ENCODE measurements at places on chromosomes 13 and 19.
A peak's percentile ranks its signal among the peaks of the same experiment; 100 is the strongest.

DNA sequence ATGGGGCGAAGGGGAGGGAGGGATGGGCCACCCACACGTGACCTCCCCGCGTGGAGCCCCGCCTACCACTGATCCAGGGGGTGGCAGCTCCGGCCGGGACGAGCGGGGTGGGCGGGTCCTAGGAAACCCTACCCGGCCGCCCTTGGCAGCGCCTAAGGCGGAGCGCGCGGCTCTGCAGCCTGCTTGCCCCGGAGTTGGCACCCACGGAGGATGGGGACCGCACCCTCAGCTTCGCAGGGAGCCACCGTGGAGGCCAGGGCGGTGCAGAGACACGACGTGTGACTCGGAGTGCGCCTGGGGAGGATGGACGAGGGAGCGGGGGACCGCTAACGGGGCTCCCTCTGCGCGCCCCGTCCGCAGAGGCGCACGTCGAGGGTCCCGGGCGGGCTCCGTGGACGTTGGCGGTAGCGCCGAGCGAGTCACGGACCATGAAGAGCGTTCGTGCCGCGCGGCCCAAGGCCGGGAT lies at the start of gene RGS9BP:
TSS of gene RGS9BP (plus strand) at position 129 of the 466 bp plus-strand sequence. CDS start 416 bp downstream, outside the sequence.
- peak; percentile 63 for DNase-seq

DNA sequence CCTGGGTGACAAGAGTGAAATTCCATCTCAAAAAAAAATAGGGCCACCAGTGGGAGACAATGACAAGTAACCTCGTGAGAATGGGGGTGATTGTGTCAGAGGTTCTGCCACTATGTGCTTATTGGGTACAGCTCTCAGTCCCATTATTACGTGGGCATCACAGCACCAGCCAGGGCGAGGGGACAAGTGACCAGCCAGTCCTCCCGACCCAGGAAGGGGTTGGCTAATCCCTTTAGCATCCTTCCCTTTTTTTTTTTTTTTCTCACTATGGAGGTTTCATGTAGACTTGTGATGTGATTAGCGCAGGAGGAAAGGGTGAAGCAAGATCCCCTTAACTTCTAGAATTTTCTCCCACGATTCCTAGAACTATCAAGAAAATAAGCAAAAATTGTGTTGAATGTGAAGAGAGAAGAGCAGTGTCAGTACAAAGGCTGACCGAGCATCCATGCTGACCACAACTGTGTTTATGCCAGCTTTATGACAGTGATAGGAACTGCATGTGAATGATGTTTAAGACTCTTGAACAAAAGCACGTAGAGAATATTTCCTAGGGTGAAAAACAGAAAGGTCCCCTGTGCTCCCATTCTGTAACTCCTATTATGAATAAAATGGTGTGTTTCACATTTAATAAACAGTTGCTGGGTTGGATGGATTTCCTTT lies 50.0 kb downstream of the ALOX5AP start:
- DNase-seq, result no peak

DNA sequence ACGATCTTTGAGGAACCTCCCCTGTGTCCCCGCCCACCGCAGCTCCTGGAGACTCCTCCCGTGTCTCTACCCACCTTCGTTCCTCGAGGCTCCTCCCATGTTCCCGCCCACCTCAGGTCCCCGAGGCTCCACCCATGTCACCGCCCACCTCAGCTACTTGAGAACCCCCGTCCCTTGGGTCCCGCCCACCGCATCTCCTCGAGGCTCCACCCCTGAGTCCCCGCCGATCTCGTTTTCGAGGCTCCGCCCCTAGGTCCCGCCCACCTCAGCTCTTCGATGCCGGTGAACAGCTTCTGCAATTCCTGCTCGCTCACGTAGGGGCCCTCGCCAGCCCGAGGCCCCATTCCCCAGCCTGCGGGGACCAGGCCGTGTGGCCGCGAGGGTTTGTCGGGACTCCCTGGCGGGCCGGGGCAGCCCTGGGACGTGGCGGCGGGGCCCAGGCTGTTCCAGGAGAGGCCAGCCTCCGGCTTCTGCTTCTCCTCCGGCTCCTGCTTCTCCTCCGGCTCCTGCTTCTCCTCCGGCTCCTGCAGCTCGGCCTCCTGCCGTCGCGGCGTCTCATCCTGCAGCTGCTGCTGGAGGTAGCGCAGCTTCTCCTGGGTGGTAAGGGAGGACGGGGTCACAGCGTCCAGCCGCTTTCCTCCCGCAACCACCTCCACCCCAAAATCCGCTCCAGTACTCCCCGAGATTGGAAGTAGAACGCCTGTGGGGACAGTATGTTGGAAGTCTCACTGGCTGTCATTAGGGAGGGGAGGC lies 16.7 kb downstream of the TSKS start:
- DNase-seq, result peak; percentile 66

- no peak for DNase-seq
Measured at GRCh38 chr19:6126335-6126974, 9.0 kb upstream of the ACSBG2 start.

DNA sequence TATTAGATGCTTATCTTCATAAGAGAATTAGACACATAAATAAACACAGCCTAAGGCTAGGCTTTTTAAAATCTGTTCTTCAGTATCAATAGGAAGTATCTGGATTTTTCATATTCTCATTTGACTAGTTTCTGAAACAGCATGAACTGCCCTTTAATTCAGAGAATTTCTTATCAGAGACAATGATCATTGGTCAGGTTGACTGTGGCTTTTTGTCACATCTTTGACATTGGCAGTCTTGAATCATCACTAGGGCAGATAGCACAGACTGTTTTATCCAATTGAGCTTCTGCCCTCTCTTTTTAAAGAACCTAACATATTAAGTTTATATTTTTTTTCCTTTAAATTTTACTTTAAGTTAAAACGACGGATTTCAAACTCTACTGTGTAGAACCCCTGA lies 59.6 kb downstream of the DPY19L3 start:
- DNase-seq, result no peak

- DNase-seq, result no peak
Measured at GRCh38 chr13:50690006-50690405, 153.5 kb downstream of the DLEU7 start.

- no peak for DNase-seq
Measured at GRCh38 chr19:46578450-46578849, 22.7 kb upstream of the CALM3 start.

GRCh38 chr19:8458380-8458779 lies 13.6 kb downstream of the HNRNPM start:
- no peak for DNase-seq

GRCh38 chr13:67048821-67049150 lies 181.3 kb downstream of the PCDH9 start:
- no peak for DNase-seq

- no peak for DNase-seq
Measured at GRCh38 chr19:5036698-5037563, 68.0 kb downstream of the KDM4B start.

- no peak for DNase-seq
Measured at GRCh38 chr13:88107570-88107969, 436.4 kb downstream of the SLITRK5 start.

GRCh38 chr13:71576571-71576970 lies 290.4 kb downstream of the DACH1 start:
- no peak for DNase-seq

DNA sequence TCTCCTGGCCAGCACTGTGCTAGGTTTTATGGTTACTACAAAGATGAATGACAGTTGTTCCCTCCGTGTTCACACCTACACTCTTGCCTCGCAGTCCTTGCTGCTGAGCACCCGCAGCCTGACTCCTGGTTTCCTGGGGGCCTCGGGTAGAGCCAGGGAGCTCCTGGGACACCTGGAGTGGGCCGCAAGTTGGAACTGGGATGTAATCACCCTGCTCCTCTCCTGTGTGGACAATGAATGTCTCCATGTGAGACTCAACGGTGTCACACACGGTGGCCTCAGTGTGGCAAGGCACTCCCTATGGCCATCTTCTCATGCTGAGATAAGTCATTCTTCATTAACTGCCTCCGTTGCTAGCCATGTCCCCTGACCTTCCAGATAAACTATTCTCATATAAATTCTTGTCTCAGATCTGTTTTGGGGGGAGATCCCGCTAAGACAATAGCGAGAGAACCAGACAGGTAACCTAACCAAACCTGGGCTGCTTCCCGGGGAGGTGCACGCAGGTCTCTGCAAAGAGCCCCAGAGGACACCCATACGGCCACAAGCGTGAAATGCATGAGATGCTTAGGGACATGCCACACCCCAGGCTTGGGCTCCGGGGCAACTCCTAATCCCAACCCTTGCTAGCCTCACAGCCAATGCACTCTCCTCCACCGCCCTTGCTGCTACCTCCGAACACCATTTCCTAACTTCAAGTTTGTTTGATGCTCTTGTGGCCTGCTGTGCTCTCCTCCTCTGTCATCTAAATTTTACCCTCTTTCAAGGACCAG lies 87.2 kb upstream of the IRS2 start:
- no peak for DNase-seq

DNA sequence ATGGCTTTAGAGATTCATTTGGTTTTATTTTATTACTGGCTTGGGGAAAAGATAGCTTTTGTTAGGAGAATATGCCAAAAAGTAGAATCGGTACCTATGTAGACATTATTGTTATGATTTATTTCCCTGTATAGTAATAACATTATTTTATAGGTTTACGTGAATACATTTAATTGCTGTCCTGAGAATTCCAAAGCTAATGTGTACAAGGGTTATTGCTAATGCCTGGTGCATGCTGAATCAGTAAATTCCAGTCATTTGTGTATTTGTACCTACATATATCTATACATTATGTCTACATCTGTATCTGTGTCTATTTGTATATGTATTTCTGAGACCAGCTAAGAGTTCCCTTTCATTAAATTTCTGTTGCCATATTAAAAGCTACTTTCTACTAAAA lies 550.9 kb downstream of the GPC6 start:
- no peak for DNase-seq

DNA sequence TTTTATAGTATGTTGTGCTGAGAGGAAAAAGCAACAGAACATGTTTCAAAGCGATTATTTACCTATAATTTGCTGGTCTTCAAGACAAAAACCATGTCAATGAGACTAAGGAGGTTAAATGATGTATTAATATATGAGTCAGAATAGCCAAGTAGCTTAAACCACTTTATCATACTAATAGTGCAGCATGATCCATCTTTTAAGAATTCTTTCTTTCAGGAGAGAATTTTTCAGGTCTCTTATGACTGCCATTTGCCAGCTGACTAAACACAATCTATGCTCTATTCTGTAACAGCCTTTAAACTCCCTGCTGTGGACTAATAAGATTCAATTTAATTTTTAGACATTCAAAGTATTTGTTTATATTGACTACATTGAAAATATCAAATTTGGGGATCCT lies 93.7 kb downstream of the TRPC4 start:
- no peak for DNase-seq

DNA sequence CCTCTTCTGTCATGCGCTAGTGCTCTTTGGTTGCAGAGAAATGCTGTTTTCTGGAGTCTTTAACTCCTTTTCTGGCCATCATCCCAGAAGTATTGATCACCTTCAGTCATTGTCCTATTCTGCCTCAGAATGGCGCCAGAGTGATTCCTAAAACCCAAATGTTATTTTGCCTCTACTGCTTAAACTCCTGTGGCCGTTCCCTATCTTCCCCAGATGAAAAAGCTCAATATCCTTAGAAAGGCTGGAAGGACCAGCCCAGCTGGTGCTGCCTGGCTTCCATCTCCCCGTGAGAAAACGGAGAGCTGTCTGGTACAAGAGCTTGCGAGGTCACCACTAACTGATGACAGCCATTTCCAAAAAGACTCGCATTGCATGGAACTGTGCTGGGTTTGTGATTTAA lies 179.1 kb downstream of the RBM26 start:
- no peak for DNase-seq

- no peak for DNase-seq
Measured at GRCh38 chr13:20514866-20515265, 10.8 kb downstream of the CRYL1 start.

DNA sequence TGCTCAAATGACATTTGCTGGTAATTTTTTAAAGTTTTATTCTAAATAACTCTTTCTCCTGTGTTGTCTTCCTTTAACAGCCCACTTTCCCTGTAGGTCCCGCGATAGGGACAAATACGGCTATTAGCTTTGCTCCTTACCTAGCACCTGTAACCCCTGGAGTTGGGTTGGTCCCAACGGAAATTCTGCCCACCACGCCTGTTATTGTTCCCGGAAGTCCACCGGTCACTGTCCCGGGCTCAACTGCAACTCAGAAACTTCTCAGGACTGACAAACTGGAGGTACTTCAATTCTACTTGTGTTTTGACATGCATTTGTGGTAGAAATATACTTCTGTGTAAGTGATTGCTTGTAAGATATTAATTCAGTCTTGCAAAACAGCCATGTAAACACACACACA lies 91.0 kb upstream of the RAP2A start:
- no peak for DNase-seq

DNA sequence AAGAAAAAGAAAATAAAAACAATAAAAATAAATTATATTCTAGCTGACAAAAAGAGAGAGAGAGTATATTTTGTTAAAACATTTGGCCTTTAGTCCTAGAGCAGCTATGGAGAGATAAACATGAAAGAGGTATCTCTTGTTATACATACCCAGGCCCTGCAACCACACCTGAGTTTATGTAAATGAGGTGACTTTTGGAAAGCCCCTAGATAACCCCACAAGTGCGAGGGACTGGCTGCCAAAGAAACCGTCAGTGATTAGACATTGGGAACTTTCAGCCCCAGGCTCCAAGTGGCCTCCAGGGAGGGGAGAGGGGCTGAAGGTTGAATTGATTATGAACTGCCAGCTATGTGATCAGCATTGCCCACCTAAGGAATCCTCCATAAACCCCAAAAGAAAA lies 2.1 kb upstream of the NLRP7 start:
- no peak for DNase-seq

DNA sequence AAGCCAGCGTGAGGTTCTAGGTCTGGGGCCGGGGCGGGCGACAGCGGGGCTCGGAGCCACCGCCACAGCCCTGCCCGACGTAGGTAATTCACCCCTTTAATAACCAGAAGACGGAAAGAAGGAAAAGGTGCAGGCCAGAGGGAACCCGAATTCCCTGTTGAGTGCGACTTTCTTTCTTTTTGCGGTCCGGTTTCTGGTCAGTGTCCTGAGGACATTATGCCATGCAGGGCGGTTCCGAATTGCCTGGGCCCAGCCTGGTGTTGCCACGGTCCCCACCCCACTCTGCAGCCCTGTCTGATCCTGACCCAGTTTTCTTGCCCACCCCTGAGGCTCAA lies 18.4 kb upstream of the TFDP1 start:
- DNase-seq, result no peak

- no peak for DNase-seq
Measured at GRCh38 chr19:49936549-49936948, 7.2 kb upstream of the NUP62 start.

- DNase-seq, result no peak
Measured at GRCh38 chr13:110392510-110393240, 85.6 kb downstream of the COL4A2 start.

GRCh38 chr19:36973021-36973843 lies 57.1 kb downstream of the ZNF568 start:
- DNase-seq, result peak; percentile 52
